ENCODE measurements at places on chromosomes 3 and 15. TPM values are rescaled to one million over a fixed set of nuclear protein-coding genes. Genes with fewer than 3 reads are reported as not detected.
A peak's percentile ranks its signal among the peaks of the same experiment; 100 is the strongest.

DNA sequence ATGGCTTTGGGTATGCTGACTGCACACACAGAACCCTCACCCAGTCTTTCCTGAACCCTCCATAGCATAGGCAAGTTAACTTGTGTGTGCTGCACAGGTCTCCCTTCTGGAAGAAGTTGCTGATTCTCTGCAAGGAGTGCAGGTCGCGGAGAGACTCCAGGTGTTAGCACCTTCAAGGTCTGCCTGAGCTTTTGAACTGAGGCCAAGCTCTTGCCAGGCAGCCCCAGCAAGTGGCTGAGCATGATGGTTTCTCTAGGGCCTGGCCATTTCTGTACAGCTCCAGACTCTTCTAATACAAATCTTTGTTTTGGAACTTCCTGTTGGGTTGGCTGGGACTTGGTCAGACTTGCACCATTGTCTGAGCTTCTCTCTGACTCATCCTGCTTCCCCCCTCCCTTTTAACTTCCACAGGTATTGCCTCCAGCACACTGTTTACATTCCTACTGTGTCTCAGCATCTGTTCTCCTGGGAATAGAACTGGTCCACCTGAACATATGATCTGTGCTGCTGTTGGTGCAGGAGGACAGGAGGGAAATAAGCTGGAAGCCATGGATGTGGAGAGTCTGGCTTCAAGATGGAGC lies 53.3 kb downstream of the KY start:
- no peak for DNase-seq

- no peak for DNase-seq
These were observed 972.0 kb downstream of the TUSC7 start for GRCh38 chr3:117681619-117682018.

DNA sequence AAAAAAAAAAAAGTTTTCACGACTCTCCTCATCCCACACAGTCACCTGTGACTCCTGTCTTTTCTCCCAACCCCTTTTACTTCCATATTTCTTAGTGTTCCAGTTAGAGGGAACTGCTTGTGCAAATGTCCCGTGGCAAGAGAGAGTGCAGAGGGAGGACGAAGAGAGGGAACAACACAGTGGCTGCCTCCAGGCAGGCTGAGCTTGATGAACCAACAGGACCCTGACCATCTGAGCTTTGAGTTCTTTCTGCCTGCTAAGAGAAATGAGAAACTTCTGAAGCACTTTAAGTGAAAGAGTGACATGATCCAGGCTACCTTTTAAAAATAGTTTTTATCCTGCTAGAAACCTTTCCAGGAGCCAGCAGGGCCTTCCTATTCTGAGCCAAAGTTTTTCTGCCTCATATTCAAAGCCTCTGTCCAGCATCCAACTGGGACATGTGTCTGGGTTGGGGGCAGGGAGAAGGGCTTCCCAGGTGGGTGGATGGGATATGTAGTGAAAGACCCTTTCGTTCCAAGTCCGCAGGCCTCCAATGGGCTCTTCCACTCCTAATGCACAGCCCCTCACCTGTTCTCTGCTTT lies 239.9 kb downstream of the OPA1 start:
- no peak for DNase-seq

Gene GOLGA6L1
- total RNA-seq = not detected

DNA sequence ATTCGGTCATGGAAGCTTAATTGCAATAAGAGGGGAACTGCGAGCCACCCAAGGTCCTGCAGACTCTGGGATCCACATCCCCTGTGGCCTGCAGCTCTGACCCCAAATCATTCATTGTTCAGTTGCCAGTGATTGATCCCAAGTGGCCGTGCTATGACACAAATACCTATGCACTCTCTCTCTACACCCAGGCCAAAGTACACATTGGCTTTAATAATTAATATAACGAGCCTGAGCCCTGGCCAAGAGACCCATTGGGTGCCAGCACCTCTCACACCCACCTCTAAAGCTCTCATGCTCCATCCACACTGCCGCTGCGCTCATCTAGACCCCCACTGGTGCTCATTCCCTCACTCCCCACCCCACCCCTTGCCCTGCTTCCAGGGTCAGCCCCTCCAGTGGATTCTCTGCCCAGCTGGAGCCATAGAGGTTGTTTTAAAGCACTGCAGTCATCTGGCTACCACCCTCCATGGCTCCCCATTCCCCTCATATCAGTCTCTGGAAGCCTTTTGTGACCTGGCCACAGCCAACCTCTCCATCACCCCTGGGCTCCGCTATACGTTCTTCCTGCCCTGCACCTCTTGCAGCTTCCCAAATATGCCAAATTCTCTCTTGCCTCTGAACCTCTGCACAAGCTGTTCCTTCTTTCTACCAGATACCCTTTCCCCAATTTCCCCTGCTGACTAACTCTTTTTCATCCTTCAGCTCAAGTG lies 37.7 kb upstream of the SLC6A6 start:
- DNase-seq = peak; percentile 70

Gene SLC9C1
- total RNA-seq = 0.46 TPM

DNA sequence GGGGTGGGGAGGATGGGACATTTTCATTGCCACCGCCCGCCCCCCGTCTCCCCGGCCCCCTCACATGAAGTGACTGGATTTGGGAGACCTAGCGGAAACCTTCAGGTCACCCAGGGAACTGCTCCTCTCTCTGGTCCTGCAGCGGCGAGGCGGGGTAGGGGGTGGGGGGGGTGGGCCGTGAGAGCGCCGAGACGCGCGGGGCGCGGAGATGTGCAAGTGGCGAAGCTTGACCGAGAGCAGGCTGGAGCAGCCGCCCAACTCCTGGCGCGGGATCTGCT lies 712 bp upstream of the MME start:
- DNase-seq = no peak

GRCh38 chr3:15040844-15041243 lies 24.3 kb downstream of the MRPS25 start:
- no peak for DNase-seq

GRCh38 chr3:173750591-173750990 lies 353.0 kb downstream of the NLGN1 start:
- no peak for DNase-seq

Gene LIPH
- total RNA-seq = 34.0 TPM

DNA sequence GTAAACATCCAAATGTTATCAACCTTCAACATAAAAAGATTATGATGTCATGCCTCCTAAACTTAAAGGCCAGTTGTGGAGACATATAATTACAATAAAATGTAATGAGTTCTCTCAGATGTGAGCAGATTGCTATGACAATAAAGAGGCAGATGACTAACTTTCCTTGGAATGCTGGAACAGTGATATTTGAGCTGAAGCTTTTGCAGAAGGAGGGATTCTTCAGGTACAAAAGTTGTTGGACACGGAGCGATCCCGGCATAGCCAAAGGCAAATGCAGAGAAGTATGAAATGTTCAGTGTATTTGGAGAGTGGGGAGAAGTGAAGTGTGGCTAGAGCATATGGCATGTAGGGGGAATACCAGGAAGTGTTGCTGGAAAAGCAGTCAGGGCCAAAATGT lies 520.1 kb downstream of the FGF12 start:
- DNase-seq = no peak

Gene MST1
- 45.5 TPM for total RNA-seq

Gene FBLN2
- total RNA-seq = 44.3 TPM

DNA sequence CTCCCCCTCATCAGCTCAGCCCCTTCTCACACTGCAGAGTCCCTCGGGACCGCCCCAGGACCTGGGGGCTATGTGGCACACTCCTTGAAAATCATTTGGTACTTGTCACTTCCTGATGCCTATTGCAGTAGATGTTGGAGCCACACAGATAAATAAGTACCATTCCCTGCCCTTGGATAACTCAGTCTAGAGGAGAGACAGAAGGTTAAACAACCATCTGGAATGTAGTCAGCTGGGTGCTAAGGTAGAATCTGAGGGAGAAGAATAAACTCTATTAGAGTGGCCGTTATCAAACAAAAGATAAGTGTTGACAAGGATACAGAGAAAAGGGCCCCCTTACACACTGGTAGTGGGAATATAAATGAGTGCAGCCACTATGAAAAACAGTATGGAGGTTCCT lies 112.3 kb upstream of the NR2E3 start:
- no peak for DNase-seq

Gene NECTIN3
- 27.7 TPM for total RNA-seq

DNA sequence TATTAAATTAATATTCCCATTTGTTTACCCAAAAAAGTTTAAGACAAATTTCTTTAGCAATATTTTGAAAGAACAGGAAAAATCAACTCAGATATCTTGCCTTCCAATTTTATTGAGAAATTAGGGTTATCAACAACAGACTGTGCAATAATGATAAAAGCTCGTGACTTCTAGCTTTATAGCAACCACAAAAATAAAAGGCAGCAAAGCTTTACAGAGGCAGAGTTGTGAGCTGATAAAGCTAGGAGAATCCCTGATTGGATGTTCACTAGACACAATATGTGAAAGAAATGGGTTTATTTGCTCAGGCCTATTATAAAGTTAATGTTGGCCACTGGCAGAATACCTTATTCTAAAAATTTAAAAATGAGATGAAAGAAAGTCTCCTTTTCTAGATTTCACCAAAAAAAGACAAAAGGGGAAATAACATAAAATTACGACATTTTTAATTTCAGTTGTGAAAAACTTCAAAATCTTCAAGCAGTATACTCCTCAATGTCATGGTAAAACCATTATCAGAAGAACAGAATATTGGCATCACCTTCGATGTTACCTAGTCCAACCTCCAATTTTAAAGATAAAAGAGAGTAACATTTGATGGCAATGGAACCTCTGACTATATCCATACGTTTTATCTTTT lies 2.8 kb downstream of the VPS13C start:
- no peak for DNase-seq

GRCh38 chr3:30752970-30753369 lies 141.5 kb downstream of the GADL1 start:
- DNase-seq = peak; percentile 34

DNA sequence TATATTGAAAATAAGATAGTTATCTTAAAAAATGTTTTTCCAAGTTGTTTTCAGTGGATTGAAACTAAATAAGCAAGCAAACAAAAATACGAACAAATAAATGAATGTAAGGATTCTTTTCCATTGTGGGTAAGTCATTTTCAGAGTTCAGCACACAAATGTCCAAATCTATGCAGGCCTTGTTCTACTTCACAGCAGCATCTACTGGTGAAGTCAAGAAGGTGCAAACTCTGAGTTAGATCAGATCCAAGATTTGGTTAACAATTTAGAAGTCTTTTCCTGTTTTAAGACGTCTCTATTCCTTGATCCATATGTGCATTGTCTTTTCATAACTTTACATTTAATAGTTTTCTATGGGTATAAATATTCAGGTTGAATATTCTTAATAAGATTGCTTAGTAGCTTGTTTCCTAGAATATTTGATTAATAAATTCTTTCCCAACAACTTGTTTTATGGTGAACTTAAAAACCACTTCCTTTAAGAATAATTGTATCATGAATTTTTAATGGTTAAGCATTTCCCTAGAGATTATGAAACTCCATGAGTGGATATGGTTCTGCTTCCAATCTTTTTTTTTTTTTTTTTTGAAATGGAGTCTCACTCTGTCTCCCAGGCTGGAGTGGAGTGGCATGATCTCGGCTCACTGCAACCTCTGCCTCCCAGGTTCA lies 10.5 kb downstream of the PTX3 start:
- DNase-seq = no peak

Gene SMARCC1
- 68.7 TPM for total RNA-seq

GRCh38 chr15:50140983-50141382 lies 21.9 kb upstream of the ATP8B4 start:
- DNase-seq = no peak

DNA sequence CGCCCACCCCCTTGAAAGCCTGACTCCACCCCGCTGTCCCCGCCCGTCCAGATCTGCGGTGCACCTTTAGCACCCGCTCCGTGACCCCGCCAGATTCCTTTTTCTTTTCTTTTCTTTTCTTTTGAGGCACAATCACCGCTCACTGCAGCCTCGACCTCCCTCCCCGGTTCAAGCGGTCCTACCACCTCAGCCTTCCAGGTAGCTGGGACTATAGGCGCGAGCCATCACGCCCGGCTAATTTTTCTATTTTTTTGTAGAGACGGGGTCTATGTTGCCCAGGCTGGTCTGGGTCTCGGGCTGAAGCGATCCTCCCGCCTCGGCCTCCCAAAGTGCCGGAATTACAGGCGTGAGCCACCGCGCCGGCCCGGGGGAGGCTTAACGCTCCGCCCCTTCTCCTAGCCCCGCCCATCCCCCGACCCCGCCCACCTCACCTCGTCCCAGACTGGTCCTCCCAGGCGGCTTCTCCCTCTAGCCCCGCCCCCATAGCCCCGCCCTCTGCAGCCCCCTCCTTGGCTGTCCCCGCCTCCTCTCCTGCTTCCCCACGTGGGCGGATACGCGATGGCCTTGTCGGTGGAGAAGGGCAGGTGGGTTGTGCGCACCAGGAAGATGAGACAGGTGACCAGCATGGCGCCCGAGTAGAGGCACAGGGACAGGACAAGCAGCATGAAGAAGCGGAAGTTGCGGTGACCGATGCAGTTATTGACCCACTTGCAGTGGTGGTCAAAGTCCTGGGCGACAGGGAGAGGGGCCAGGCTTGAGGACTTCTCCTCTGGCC lies 3.2 kb downstream of the ZDHHC19 start:
- DNase-seq = no peak

Gene KCNAB1
- 1.6 TPM for total RNA-seq

DNA sequence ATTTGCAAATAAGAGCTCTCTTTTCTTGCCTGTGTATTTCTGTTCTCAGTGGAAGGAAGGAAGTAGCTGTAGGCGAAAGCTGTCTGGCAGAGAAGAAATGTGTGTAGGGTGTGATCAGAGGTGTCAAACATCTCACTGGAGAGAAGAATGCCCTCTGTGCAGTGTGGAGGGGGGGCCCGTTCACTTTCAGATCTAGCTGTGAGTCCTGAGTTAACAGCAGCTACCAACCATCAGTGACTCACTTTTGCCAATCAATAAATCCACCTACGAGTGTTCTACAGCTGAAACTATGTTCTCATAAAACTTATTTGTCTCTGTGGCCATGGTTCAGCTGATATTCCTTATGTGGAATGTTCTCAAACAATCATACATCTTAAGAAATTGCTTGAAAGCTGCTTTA lies 103.7 kb downstream of the FRMD4B start:
- peak; percentile 70 for DNase-seq

DNA sequence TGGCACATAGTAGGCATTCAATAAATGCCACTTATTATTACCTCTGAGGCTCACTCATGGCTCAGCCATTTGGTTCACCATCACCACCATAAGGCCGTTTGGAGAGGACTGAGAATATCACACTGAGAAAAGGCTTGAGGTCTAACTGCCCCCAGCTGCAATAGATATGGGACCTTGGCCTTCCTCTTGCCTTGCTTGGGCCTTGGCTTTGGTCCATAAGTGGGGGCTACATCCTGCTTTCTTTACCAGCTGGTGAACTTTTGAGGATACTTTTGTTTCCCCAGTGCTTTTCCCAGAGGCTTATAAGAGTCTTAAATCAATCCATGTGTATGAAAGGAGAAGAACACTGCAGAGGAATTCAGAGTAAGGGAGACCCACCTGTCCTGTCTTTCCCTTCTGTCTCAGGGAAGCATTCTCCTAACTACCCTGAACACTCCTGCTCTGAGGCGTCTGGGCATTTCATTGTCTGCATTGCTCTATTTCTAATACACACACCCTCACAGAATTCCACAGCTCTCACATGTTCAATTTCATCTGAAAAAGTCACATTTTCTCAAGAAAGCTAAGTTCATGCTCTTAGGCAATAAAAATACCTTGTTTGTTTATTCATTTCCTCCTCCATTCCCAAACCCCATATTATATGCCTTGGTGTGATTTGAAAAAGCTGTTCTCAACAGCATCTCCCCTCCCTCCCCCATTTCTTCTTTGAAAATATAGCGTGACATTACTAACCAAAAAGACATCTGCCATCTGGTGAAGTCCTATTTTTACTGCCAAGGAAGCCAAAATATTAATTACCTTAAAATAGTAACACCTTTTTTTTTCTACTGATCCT lies 22.5 kb upstream of the KCNMB2 start:
- DNase-seq = no peak
